ENCODE measurements at places on chromosomes 6 and 20.
A peak's percentile ranks its signal among the peaks of the same experiment; 100 is the strongest.

DNA sequence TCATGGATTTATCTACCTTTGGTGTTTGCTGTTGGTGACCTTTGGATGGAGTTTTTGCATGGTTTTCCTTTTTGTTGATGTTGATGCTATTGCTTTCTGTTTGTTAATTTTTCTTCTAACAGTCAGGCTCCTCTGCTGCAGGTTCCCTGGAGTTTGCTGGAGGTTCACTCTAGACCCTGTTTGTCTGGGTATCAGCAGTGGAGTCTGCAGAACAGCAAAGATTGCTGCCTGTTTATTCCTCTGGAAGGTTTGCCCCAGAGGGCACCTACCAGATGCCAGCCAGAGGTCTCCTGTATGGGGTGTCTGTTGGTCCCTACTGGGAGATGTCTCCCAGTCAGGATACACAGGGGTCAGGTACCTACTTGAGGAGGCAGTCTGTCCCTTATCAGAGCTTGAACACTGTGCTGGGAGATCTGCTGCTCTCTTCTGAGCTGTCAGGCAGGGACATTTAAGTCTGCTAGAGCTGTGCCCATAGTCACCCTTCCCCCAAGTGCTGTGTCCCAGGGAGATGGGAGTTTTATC lies 9.2 kb upstream of the ZNF337 start:
- no peak for DNase-seq

- no peak for DNase-seq
These were observed 67.9 kb downstream of the CGA start for GRCh38 chr6:87027021-87027420.

DNA sequence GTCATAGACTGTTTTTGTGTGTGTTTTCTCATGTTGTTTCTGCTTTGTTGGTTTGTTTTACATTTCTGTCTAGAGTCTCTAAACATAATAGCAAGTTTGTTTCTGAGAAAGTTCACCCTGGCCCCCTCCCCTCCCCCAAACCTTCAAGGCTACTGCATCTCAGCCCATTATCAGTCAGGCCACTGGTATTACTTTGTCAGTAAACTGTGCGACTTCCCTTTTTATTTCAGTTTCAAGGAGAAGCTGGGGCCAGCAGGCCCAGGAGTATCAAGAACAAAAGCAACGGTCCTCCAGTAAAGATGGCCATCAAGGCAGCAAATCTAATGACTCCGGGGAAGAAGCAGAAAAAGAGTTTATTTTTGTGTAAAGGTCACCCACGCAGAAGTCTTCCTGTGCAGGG lies 32.8 kb upstream of the SCGN start:
- no peak for DNase-seq

- DNase-seq = no peak
These were observed 20.9 kb downstream of the DEF6 start for GRCh38 chr6:35318196-35319171.

DNA sequence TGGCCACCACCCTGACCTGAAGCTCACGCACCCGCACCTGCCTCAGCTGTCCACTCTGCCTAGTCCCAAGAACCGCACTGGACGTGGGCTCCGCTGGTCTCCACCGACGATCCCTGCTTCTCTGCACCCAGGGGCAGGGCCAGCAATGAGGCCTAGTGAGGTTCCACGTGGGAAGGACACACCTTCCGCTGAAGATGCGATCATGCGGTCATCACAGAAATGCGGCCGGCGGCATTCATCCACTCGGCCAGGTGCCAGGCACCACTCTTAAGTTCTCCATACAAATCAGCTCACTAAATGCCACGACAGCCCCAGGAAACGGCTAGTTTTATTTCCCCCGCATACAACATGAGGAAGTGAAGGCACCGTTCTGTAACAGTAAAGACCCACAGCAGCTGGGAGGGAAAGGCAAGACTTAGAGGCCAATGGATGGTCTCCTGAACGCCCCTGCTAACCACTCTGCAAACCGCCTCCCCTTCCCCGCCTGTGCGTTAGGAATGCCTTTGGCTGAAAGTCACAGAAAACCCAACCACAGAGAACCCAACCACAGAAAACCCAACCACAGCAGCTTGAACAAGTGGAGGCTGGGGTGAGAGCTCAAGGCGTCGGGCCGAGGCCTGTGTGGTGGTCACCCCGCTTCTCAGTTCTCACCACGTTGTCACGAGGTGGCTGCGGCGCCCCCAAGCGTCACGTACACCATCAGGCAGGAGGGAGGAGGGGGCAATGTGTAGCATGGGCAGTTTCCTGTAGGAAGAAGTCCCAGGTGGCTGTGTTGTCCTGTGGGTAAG lies 204.4 kb downstream of the TAF4 start:
- no peak for DNase-seq

- no peak for DNase-seq
These were observed 4.5 kb downstream of the UBE3D start for GRCh38 chr6:83061190-83061589.

GRCh38 chr20:7693761-7694160 lies 246.5 kb downstream of the HAO1 start:
- no peak for DNase-seq

- DNase-seq = no peak
These were observed 362.6 kb downstream of the QKI start for GRCh38 chr6:163776906-163777686.

- no peak for DNase-seq
These were observed 355.8 kb upstream of the SASH1 start for GRCh38 chr6:147986846-147987245.

GRCh38 chr20:49965781-49966305 lies 16.9 kb upstream of the SNAI1 start:
- no peak for DNase-seq

DNA sequence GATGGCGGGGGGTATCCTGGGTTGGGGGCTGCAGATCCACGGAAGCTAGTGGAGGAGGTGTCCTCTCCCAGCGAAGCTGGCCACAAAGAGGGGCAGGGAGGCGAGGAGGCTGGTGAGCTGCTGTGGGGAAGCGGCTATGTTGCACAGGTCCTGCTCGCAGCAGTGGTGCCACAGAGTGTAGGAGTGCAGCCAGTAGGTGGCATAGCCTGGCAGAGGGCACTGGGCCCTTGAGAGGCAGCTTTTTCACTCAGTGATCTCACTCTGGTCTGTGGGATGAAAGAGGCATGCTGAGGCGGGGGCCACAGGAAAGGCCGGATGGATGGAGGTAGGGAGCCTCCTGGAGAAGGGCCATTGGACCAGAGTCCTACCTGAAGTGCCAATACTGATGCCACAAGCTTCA lies 2.9 kb upstream of the LY6G6D start:
- no peak for DNase-seq

DNA sequence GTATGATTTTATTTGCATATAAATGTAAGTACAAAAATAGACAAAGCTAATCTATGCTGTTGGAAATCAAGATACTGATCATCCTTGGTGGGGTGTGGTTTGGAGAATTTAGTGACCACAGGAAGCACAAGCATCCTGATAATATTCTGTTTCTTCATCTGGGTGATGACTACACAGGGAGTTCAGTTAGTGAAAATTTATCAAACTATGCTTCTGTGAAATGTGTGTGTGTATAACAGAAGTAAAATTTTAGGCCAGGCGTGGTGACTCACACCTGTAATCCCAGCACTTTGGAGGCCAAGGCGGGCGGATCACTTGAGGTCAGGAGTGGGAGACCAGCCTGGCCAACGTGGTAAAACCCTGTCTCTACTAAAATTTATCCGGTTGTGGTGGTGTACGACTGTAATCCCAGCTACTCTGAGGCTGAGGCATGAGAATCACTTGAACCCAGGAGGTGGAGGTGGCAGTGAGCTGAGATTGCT lies 20.6 kb downstream of the ENPP3 start:
- no peak for DNase-seq

DNA sequence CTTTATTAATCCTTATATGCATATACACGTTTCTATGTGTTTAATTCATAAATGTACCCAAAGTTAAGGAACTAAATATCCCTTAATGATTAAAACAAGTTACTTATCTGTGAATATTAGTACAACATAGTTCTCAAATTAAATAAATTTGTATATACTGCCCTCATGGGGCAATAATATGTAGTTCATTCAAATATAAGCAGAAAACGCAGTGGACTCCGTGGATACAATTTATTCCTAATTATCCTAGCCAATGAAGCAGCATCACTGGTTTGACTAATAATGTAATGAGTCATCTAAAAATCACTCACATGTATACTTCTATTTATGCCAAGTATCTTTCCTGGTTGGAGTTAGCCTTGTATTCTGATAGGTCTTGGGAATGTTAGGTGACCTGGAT lies 111.6 kb downstream of the TBC1D32 start:
- DNase-seq = no peak

DNA sequence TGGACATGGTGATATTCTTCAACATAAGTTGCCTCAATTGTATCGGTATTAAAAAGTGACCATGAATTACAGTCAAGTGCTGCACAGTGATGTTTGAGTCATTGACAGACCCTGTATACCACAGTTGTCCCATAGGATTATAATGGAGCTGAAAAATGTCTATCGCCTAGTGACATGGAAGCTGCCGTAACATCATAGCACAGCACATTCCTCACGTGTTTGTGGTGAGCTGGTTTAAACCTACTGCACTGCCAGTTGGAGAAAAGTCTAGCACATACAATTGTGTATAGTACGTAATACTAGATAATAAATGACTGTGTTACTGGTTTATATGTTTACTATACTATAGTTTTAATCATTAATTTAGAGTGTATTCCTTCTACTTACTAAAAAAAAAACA lies 150.2 kb downstream of the CDH26 start:
- no peak for DNase-seq

GRCh38 chr20:4546786-4547185 lies 174.9 kb upstream of the PRND start:
- peak; percentile 65 for DNase-seq

- DNase-seq = no peak
These were observed 70.9 kb upstream of the CCDC167 start for GRCh38 chr6:37570482-37571133.

GRCh38 chr20:50545126-50545525 lies 34.9 kb downstream of the PTPN1 start:
- DNase-seq = no peak

DNA sequence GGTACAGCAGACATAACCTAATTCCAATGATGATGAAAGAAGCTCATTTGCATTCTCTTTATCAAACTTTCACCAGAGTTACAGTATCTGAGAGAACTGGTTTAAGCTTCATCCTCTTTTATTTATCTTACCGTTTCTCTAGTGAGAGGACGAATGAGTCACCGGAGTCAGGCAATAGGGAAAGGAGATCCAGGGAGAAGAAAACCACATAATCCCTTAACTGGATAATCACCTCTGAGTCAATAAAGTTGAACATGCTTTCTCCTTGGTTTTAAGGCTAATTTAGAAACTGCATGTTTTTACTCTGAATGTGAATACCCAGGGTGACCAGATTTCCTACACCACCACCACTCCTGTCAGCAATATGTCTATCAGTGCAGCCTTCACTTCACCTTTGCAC lies 313.7 kb upstream of the TBX18 start:
- DNase-seq = peak; percentile 26

DNA sequence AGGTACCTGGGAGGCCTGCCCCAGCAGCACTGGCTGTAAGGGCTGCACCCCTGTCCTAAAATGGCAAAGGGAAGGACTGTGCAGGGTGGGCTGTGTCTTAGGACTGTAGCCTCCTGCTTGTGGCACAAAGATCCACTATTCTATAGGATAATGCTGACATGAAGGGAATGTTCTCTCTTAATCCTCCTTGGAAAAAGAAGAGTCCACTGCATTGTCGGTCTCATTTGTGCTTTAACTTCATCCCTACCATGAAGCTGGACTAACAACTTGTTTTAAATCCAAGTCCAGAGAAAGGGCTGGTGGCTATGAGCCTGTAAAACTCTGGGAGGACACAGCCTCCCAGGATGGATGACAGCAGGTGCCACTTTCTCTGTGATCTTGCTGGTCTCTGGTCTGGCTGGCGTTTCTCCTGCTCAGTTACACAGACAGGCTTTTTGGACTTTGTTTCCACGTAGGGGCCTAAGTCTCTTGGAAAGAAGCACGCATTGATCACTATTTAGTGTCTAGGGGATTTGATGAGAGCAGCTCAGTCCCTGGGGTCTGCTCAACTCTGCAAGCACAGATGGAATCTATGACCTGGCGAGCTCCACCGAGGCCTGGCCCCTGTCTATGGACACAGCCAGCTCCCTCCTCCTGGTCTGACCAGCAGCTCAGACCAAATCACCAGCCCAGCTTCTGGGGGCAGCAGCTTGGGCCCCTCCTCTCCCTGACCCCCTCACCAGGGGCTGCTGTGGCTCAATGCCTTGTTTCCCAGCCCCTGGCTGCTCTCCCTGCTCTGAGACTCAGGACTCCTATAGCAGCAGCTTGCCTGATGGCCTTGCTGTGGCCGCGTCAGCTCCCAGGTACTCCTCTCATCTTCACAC lies 4.8 kb downstream of the CST3 start:
- DNase-seq = no peak

DNA sequence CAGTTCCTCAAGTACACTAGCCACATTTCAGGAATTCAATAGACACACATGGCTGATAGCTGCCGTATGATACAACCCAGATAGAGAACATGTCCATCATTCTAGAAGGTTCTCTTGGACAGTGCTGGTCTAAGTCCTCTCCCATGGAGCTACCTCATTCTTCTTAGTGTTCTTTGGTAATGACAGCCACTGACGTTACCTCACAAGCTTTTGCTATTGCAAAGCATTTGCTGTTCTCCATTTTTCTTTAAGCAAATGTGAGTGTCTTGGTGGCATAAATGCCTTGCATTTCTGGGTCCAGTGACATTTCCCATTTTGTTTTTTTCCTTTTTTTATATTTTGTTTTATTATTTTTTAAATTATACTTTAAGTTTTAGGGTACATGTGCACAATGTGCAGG lies 8.3 kb upstream of the CEBPB start:
- no peak for DNase-seq

- DNase-seq = no peak
These were observed 55.1 kb upstream of the APCDD1L start for GRCh38 chr20:58570204-58570859.

DNA sequence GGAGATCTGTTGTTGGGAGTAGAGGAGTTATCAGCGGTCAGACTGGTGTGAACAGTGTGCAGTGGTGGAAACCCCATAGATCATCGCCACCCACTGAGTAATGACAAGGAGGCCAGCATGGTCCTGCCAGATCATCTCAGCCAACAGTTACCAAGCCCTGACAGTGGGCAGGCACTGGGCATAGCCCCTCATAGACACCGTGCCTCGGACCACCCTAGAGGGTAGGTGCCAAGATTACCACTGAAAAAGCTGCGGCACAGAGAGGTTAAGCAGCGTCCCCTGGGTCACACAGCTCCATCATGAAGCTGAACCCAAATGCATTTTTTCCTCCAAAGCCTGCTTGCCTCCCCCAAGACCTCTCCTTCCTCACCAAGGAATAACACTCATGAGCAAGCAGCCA lies 21.5 kb upstream of the BMP7 start:
- DNase-seq = no peak

GRCh38 chr6:8468552-8469356 lies 33.4 kb upstream of the SLC35B3 start:
- no peak for DNase-seq

GRCh38 chr6:105594821-105595220 lies 191.9 kb upstream of the PREP start:
- DNase-seq = no peak

GRCh38 chr6:125088963-125089362 lies 64.6 kb upstream of the TPD52L1 start:
- no peak for DNase-seq

- DNase-seq = no peak
These were observed 109.0 kb downstream of the HFE start for GRCh38 chr6:26195924-26196845.

GRCh38 chr6:139597771-139598755 lies 223.6 kb upstream of the CITED2 start:
- no peak for DNase-seq

- no peak for DNase-seq
These were observed 6.0 kb upstream of the ZBTB22 start for GRCh38 chr6:33323623-33323948.

- no peak for DNase-seq
These were observed 364.6 kb upstream of the SULF2 start for GRCh38 chr20:48149902-48150301.

GRCh38 chr20:5715071-5715841 lies 34.9 kb upstream of the SHLD1 start:
- DNase-seq = no peak

Measured in HCT116 (cell line).